ENCODE measurements at places on chromosomes 12 and 14.

DNA sequence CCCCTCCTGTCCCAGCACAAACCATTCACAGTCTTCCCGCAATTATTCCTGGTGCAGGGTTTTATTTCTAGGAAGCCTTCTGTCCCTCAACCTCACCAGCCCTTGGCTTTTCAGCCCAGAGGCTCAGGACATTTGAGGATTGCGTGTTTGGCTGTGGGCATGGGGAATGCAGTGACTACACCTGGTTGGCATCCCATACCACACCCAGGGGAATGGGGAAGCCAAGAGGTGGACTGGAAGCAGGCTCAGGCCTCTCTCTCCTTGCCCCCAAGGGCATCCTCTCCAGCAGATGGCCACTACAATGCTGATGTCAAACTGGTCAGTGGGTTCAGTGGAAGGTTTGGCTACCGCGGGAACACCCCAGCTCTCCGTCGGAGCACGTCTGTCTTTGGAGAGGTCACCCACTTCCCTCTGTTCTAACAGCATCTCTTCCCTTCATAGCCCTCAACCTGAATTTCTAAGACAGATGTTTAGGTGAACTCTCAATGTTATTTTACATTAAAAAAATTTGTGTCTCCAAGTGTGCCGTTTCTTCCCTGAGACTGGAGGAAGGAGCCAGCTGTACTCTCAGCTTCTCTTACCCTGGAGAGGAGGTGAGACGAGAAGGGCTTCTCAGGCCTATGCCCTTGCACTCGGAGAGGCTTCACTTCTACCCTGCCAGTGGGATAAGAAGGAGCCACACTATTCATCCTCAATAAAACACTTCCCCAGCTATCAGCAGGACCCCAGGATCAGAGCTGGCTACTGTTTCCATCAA, 35.5 kb downstream of the DCAF4 start:
- DNase-seq: no peak

GRCh38 chr12:50415899-50416479, 15.3 kb downstream of the LARP4 start:
- DNase-seq: no peak

- no peak for DNase-seq
These were observed 391.9 kb downstream of the GALC start for GRCh38 chr14:87601036-87601435.

DNA sequence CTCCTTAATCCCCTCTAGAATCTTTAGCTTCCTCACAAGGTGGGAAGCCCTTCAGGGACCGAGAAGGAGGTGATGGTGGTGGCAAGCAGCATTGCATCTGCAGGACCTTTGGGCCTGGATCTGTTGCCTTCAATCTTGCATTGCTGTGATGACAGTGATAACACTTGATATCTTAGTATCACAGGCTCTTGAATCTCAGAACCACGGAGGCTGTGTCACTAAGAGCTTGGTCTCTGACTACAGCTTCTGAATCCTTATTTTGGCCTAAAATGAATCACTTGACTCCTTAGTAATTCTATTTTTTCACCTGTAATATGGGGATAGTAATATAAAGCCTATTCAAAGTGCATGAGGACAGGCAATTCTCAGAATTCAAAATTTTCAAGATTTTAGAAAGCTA, 8.9 kb upstream of the AMN1 start:
- no peak for DNase-seq

- no peak for DNase-seq
These were observed 74.2 kb downstream of the PAPOLA start for GRCh38 chr14:96576359-96576758.

- no peak for DNase-seq
These were observed 6.0 kb downstream of the CCDC85C start for GRCh38 chr14:99597911-99598600.

GRCh38 chr14:49220492-49220891, 365.7 kb downstream of the RPS29 start:
- DNase-seq: no peak

GRCh38 chr12:122861587-122861970, 26.3 kb downstream of the HIP1R start:
- DNase-seq: no peak

- no peak for DNase-seq
These were observed 18.8 kb downstream of the CAPS2 start for GRCh38 chr12:75311369-75311768.

GRCh38 chr12:45381351-45381750, 165.5 kb downstream of the ANO6 start:
- DNase-seq: no peak

DNA sequence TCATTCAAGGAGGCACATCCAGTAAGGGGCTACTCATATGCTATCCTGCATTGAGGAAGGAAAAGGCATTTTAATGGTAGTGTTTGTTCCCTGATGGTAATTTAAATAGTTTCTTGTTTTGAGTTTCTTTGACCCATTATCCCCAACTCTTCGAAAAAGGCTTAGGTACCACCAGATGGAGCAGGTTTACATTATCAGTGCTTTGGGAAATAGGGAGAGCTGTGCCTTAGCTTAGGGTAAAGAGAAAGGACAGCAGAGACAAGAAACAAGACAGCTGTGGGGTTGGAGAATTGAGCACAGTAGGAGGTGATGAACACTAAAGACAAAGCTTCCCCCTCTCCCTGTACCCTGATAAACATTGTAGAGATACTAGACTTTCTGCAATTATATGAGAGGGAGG, 29.1 kb upstream of the HELB start:
- DNase-seq: no peak

GRCh38 chr12:39923364-39923763, 182.5 kb downstream of the SLC2A13 start:
- DNase-seq: no peak

DNA sequence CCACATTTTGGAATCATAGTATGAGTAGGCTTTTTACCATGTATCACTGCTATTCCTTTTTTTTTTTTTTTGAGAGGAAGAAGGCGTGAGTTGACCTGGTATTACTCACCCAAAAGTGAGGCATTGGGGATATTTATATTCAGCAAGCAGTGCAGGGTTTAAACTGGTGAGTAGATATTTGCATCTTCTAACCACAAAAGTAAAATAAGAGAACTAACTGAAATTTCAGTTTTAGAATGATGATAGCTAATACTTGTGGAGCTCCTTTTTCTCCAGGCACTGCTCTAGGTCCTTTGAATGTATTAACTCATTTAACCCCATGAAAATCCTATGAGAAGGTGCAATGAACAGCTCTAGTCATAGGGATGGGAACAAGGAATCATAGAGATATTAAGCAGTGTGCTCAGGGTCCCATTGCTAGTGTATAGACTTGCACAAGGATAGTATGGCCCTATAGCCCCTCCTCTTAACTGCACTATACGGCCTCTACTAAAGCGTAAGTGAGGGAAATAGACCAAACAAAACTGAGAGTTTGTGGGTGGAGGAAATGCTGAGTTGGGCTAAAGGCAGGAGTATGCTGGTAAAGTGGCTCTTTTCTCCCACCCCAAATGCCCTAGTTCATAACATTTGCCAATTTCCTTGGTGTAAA, 104.3 kb upstream of the MAX start:
- peak; percentile 30 for DNase-seq

DNA sequence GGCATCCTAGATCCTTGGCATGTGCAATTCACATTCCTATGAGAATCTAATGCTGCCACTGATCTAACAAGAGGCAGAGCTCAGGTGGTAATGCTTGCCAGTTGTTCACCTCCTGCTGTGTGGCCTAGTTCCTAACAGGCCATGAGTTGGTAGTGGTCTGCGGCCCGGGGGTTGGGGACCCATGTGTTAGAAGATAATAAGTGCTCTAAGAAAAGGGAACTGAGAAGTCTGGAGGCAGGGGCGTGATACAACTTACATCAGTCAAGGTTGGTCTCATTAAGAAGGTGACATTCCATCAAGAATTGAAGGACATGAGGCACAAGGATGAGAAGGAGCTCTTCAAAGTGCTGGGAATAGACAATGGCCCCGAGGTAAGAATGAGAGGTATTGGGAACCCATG, 49.3 kb downstream of the OVCH1 start:
- no peak for DNase-seq

DNA sequence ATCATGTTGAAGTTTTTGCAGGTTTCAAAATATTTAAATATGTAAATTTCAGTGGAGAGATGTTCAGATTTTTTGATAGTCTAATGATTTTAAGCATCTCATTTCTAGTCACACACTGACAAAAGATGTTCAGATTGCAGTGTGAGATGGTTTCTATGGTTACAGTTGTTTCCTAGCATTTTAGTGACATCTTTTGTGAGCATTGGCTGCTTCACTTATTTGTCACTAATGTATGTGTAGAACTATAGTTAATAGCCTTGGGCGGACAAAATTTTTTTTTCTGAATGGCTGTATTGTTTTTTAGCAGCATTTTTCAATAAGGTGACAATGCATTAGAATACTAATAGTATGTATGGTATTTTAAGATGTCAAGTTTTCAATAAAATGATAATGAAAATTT, 315.6 kb upstream of the PRKD1 start:
- no peak for DNase-seq

DNA sequence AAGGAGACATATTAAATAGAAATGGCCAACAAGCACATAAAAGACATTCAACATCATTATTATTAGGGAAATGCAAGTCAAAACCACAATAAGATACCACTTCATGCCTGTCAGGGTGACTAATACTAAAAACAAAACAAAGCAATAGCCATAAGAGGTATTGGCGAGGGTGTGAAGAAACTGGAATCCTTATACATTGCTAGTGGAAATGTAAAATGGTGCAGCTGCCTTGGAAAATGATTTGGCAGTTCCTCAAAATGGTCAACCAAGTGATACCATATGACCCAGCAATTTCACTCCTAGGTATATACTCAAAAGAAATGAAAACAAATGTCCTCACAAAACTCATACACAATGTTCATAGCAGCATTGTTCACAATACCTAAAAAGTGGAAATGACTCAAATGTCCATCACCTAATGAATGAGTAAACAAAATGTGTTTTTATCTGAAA, 27.0 kb downstream of the GPR135 start:
- DNase-seq: no peak

- DNase-seq: no peak
These were observed 6.0 kb downstream of the SLCO1C1 start for GRCh38 chr12:20701106-20701505.

DNA sequence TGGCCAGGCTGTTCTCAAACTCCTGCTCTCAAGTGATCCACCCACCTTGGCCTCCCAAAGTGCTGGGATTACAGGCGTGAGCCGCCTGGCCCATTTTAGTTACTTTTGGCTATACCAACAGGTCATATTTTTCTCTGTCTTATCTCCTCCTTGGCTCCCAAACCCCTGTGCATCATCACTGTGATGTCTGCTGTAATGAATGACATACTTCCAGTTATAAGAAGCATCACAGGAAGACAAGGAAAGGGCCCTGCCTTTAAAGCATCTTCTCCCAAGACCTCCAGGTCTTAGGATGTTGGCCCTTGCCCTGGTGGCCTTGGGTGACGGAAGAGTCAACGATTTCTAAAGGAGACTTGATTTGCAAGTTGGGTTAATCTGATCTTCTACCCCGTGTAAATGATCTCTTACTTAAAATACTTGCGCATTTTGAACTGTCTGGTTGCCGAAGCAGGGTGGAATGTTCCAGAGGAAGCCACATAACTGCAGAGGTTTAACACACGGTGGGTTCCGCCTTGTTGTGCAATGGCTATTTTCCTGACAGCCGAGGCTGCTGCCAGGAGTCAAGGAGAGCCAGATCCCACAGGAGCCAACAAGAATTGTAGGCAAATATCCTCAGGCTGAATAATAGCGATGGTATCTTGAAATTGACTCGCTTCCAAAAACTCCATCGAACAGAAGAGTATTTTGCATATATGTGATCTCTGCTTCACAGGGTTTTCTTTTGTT, 55.7 kb upstream of the PLXNC1 start:
- DNase-seq: no peak

GRCh38 chr14:89956661-89957009, 908 bp downstream of the TDP1 start:
- no peak for DNase-seq
